Panc1 (cell line): ENCODE measurements at places on chromosomes 3 and 15. TPM values are rescaled to one million over a fixed set of nuclear protein-coding genes. Genes with fewer than 3 reads are reported as not detected.
A peak's percentile ranks its signal among the peaks of the same experiment; 100 is the strongest.

The GRM7 gene
- not detected for total RNA-seq

GRCh38 chr15:80179025-80179759 is 26.4 kb downstream of the FAH start:
- H3K4me1 ChIP-seq: peaks cover 13% of the 10 kb centered on the region
- no peaks in the 10 kb centered on the region for H3K27me3 ChIP-seq
- H3K27ac ChIP-seq: peak overlapping the region; percentile 64; the same call in 1 of the 2 replicates
- DNase-seq: peak; percentile 89
- H3K4me3 ChIP-seq: no peak overlapping the region

GRCh38 chr3:110710603-110711002 is 361.0 kb upstream of the NECTIN3 start:
- no peaks in the 10 kb centered on the region for H3K4me1 ChIP-seq
- H3K36me3 ChIP-seq: no peaks in the 10 kb centered on the region
- H3K4me3 ChIP-seq: no peak overlapping the region
- no peak overlapping the region for H3K27ac ChIP-seq
- no peak for DNase-seq

DNA sequence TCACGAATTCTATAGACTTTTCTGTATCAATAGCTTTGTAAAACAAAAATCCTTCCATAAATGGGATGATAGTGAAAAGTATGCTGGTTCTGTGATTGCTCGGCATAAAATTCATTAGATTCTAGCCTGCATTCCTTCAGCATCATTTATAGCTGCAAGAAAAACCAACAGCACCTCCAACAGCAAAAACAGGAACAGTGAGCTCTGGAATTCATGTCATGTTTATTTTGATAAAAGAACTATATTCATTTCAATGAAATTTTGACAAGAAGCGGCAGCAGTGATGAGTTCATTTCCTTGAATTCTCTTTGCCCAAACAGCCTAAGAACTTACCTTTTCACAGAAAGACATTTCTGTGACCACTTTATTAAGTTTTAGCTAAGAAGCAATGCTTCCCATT is 515.2 kb upstream of the CCDC54 start:
- DNase-seq: no peak
- no peak overlapping the region for H3K27ac ChIP-seq
- no peaks in the 10 kb centered on the region for H3K4me1 ChIP-seq
- no peak overlapping the region for H3K4me3 ChIP-seq

- no peaks in the 10 kb centered on the region for H3K36me3 ChIP-seq
- no peak overlapping the region for H3K27ac ChIP-seq
- DNase-seq: no peak
- no peaks in the 10 kb centered on the region for H3K4me1 ChIP-seq
- H3K27me3 ChIP-seq: no peaks in the 10 kb centered on the region
Observed at GRCh38 chr3:157232141-157232540, 72.2 kb upstream of the CCNL1 start.

DNA sequence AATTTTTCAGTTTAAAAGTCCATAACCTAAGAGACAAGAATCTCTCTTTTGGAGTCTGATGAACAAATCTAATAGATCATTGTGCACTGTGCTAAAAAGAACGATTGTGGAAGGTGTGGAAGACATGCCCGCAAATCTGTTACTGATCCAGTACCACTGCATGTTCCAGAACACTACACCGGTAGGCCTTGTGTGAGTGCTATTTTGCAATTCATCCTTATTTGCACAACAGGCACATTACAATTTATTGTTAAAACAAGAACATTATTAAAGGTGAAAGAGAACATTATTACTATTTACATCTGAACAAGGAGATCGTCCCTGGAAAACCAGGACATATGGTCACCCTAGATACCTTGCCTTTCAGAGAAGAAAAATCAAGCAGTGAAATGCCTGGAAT is 205.7 kb upstream of the NECTIN3 start:
- no peak overlapping the region for H3K4me3 ChIP-seq
- H3K36me3 ChIP-seq: no peaks in the 10 kb centered on the region
- no peaks in the 10 kb centered on the region for H3K4me1 ChIP-seq
- no peak overlapping the region for H3K27ac ChIP-seq
